ENCODE measurements at places on chromosomes 1 and 21.

GRCh38 chr1:146012703-146013558 is 8.6 kb downstream of the HJV start:
- peak; percentile 85 for DNase-seq

GRCh38 chr1:149916193-149916897 is 1.3 kb downstream of the SV2A start:
- DNase-seq: no peak

DNA sequence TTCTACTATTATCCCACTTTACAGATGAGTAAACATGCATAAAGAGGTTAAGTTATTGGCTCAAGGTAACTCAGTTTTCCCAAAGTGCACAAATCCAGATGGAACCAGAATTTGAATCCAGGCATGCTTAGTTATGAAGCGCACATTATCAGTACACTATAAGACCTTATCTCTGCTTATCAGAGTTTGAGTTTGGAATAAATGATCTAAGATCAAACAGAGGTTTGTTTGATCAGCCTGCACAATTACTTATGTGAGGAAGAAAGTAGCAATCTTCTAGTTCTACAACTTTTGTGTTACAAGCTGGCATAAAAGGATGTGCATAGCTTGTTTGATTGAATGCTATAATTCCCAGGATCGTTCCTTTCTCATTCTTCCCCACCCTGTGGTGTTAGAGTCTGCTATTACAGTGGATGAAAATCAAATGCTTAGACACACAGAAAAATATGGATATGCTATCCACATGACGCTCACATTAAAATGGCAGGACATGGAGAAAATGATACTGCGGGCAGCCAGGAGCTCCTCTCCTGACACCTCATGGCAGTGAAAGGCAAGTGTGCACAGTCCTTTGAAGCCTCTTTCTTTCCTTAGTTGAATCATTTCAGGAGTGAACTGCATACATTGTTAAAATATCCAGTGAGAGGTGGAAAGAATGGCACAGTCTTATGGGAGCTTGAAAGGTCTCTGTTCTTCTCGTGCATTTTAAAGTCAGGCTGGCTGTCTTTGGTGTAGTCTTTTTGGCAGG is 23.9 kb upstream of the PBX1 start:
- DNase-seq: no peak

DNA sequence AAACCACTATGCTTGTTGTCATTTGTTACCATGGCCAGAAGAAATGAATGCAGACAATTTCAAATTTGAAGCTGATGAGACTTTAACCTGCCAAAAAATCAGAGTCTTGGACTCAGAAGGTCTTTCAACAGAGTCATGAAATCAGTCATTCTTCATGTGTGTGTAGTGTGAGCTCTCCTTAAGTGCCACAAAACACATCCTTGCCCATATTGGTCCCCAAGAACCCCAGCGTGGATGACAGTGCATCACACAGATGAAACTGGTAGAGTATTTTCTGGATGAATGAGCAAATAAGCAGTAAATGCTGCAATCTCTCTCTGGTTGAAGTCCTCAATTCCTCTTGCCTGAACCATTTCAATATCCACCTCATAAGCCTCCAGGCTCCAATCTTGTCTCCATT is 28.7 kb upstream of the ETS2 start:
- no peak for DNase-seq

DNA sequence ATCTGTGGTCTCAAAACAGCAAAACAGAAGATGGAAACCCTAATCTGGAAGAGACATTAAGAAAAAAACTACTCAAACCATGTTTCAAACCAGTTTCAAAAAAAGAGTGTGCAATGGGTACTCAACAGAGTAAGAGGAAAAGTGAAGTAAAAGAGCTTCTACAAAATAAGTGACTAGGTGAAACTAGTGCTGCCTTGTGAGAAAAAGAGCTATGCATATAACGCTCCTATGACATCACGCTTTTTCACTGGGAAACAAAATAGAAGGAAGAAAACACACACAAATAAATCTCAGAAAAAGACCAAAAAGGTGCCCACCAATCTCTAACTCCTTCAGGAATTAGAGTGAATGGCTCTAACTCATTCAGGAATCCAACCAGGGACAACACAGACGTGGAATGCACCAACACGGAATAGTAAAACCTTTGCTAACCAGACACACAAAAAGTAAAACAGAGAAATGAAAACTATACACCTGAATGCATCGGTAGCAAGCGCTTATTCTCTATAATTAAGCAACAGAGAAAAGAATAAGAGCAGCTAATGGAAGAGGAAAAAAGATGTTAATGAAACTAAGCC is 1.3 kb downstream of the FOXJ3 start:
- DNase-seq: peak; percentile 52

DNA sequence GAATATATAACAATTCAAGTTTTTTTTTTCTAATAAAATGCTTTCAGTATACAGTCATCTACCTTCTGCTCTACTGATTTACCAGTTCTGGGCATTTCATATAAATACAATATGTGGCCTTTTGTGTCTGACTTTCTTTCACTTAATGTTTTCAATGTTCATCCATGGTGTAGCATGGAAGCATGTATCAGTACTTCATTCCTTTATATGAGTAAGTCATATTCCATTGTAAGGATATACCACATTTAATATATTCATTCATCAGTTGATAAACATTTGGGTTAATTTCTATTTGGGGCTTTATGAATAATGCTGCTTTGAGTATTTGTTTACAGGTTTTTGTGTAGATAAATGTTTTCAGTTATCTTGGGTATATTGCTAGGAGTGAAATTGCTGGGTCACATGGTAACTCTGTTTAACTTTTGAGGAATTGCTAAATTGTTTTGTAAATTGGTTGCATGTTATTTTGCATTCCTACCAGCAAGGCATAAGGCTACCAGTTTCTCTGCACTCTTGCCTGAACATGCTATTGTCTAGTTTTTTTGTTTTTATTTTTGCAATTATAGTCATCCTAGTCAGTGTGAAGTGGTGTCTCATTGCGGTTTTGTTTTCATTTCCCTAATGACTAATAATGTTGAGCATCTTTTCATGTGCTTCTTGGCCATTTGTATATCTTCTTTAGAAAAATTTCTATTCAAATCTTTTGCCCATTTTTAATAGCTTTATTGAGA is 206.1 kb downstream of the TM2D1 start:
- no peak for DNase-seq

DNA sequence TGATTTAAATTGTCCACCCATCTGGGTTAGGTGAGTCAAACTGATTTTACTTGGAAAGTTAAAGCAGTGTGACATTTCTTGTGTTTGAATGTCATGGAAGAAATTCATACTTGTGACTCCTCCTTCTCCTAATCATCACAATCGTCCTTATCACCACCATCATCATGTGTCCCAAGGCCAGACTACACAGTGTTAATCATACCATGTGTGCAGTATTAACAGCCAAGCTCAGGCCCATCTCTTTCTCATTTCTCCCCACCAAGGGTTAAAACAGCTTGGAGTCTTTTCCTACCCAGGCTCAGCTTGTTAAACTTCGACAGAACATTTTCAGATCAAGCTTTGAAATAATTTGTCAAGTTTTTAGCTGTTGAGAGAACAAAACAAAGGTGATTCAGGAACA is 22.5 kb upstream of the PLA2G2E start:
- DNase-seq: no peak

DNA sequence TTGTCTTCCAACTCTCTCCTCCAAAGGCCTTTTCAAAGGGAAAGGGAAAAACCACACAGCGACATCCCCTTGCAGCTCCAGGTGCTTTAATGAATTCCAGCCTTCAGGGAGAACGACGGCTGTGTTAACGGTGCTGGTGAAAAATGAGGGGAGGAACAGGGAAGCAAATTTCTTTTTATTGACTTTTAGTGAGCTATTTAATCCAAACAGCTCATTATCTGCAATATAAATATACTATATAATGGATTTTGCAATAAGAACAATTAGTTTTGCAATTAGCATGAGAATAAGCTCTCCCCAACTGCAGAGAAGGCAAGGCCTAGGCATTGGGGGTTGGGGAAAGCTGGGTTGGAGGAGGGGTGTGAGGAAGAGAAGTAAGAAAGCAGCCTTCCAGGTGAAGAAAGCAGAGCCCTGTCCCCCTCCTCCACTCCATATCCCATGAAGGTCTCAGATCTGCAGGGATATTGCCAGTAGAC is 159.0 kb upstream of the ZC3H12A start:
- no peak for DNase-seq

- DNase-seq: peak; percentile 26
These were observed 58.1 kb downstream of the SCCPDH start for GRCh38 chr1:246782120-246782900.

- no peak for DNase-seq
These were observed 8.7 kb upstream of the EXTL1 start for GRCh38 chr1:26012864-26013263.

GRCh38 chr1:17494114-17494729 is 45.3 kb upstream of the ARHGEF10L start:
- DNase-seq: peak; percentile 45

DNA sequence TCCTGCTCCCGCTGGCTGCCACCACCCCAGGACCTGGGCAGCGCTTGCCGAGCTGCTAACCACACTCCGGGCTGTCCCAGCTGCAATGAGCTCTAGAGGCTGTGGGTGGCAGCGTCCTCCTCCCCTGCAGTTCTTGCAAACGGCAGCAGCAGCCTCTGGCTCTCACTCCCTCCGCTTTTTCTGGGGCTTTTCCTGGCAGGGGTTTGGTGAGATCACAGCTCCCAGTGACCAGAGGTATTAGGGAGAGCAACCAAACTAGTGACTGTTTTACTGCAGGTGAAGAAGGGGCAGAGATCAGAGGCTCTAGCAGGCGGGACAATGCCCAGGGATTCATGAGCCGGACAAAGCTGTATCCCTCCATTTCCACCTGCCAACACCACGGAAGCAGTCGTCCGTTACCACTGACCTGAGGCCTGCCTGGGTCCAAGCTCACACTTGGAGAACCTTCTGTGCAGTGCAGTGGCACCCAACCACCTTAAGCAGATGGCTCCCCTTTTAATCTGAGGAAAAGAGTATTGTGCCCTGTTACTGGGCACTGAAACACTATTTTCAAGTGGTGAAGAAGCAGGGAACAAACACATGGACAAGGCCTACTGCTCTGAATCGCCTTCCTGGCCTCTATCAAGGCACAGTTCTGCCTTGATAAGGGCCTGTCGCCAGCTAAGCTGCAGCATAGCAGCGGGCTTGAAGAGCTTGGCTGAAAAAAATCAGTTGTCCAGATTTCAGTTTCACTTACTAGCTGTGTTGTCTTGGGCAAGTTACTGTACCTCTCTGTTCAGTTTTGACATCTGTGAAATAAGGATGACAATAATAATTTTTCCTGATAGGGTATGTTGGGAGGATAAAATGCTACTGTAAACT is at the start of gene F5:
TSS of gene F5 (minus strand) at position 87 of the 861 bp plus-strand sequence. CDS start 95 bp downstream, outside the sequence.
- DNase-seq: peak; percentile 60

DNA sequence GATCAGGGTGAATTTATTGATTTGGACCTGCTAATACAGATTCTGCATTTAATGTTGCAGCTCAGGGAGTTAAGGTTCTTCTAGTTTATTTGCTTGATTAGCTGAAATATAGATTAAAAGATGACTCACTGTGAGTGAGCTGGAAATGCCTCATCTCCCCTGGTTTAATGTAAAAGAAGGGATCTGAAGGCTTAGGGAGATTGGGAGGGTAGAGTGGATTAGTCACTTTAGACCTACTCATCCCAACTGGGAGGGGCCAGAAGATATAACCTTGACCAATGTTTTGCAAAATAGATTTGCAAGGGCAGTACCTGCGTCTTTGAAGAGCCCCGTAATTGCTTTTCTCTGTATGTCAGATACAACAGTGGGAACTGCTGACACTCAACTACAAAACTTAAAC is 922.8 kb upstream of the ADGRL4 start:
- DNase-seq: no peak

GRCh38 chr1:194372266-194372665 is 1185.9 kb upstream of the B3GALT2 start:
- DNase-seq: no peak

DNA sequence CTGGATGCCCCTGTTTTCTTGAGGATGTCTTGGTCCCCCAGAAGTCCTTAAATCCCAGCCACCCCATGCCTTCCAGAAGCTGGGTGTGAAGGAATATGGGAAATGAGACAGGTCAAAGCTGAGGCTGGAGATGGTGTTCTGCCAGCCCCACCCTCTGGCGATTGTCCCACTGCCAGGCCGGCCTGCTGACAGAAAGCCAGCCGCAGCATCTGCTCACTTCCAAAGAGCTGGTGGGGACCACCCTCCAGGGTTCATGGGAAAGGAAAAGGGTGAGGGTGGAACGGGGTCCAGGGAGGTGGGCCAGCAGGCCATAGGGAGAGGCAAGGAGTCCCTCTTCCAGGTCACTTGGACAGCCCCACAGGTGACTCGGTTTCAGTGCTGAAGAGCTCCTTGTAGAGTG is 1.9 kb upstream of the LINGO4 start:
- DNase-seq: no peak

DNA sequence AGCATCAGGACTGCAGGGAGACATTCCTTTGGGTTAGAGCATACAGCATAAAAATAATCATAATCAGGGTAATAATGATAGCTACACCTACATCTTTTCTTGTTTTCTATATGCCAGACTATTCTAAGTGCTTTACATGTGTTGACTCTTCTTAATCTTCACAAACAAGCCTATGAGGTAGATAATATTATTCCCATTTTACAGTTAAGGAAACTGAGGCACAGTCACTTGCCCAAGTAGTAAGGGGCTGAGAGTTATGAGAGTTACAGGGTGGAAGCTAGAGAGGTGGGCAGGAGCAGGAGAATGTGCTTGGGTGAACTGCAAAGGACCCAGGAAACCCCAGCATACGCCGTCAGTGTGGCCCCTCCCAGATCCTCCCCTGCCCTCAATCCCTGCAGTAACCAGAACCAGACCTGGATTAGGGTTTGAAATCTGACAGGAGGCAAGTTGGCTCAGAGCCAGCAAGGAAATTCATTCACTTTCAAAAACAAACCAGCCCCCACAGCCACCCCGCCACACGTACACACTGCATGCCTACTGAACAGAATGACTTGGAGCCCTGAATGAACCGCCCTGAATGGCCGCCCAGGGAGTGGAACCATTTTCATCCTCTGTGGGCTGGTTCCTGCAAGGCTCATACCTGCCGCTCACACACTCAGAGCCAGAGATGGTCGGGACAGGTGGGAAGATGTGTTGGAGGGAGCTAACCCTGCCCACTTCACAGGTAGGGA is 126.1 kb downstream of the TRABD2B start:
- DNase-seq: no peak

All from lung (tissue), 17 donors.